NCI-H1930 (cell line): ENCODE measurements at places on chromosomes 3 and 15.

GRCh38 chr3:17811646-17812045, 69.2 kb upstream of the TBC1D5 start:
- DNase-seq, result no peak

DNA sequence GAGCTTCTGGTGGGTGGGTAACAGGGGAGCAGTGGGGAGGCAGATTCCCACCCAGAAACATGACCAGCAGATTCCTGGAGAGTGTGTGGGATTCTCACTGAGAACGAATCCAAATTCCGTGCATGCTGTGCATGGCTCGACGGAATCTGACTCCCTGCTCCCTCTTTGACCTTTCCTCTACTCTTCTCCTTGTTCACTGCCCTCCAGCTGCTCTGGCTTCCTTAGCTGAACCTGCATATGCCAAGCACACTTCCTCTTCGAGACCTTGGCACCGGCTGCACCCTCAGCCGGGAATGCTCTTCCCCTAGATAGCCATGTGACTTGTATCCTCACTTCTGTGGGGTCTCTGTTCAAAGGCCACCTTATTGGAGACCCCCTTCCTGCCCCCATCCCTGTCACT, 6.3 kb downstream of the INSYN1 start:
- DNase-seq, result no peak

- DNase-seq, result peak; percentile 5
Observed at GRCh38 chr3:2921903-2922302, 188.3 kb downstream of the IL5RA start.

- no peak for DNase-seq
Observed at GRCh38 chr3:119310071-119310470, 15.9 kb downstream of the ARHGAP31 start.

DNA sequence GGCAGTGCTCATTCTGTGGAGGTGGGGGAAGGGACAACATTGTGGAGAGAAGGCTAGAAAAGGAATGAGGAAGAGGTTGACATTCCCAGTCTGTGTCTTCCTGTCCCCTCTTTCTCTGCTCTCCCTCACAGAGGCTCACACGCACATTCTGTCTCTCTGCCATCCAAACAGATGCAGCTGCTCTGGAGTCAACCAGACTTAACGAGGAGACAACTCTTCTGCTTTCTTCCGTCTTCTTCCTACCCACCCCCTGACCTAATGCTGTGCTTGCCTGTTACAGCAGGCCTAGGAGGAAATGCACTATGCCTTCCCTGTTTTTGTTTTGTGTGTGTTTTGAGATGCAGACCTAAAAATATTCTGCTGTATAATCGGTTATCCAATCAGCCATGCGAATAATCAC, 121.9 kb downstream of the CACNA1D start:
- no peak for DNase-seq

- DNase-seq, result no peak
Observed at GRCh38 chr3:58508437-58508836, 16.5 kb downstream of the KCTD6 start.

DNA sequence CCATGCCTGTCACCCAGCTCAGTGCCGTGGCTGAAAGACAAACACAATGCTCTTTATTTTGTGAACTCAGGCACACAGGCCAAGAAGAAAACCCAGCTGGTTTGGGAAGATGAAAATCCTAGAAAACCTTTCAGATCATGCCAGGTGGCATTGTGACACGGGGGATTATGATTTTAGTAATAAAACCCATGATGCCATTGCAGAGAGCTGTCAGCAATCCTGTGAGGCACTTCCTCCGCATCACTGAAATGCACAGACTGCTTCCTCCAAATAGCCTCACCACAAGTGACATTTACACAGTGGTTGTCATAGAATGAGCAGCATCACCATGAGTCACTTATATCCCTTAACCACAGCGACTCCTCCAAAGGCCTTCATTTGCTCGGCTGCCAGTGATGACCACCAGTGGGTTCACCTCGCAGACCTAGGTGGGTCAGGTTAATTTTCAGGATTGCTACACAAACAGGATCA, 22.7 kb downstream of the ABHD6 start:
- no peak for DNase-seq

- no peak for DNase-seq
Observed at GRCh38 chr15:65067317-65067644, 510 bp downstream of the RASL12 start.

- DNase-seq, result no peak
Observed at GRCh38 chr3:128498127-128498626, 5.2 kb upstream of the GATA2 start.

- peak; percentile 66 for DNase-seq
Observed at GRCh38 chr3:126679318-126679751, 24.4 kb upstream of the TXNRD3 start.

GRCh38 chr3:14549256-14549919, 9.2 kb upstream of the GRIP2 start:
- DNase-seq, result no peak

DNA sequence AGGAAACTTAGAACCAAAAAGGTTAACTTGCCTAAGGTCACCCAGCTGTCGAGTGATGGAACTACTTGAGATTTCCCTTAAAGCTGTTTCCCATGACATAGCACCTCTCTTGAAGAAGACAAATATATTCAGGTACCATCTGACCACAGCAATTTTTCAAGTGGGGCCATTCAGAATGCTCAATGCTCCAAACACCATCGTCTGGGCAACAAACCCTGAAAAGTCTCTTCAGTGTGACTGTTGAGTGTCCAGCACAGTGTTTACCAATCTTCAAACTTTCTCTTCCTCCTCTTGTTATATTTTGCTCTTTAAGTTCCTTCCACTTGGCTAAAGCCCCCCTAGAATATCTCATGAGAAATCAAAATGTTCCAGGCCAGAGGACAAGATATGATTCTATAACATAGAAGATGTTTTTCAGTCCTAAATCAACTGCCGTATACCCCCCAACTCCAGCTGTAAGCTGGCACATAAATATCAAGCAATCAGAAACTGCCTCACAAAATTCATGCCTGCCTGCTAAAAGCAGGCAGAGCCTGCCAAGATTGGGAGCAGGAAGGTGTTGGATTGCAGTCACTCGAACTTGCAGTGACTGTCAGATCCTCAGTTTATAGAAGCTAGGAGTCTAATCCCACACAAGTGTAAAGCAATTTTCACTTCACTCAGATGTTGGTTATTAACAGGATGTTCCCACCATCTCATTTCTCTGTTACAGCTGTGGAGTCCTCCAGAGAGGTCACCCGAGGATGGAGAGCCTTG, 230.5 kb upstream of the MRPL3 start:
- DNase-seq, result no peak

GRCh38 chr3:185916042-185916833, 21.6 kb downstream of the TRA2B start:
- no peak for DNase-seq

- peak; percentile 49 for DNase-seq
Observed at GRCh38 chr15:32818758-32819447, 101.1 kb downstream of the GREM1 start.

GRCh38 chr15:99614749-99615288, 49.0 kb downstream of the MEF2A start:
- DNase-seq, result no peak

DNA sequence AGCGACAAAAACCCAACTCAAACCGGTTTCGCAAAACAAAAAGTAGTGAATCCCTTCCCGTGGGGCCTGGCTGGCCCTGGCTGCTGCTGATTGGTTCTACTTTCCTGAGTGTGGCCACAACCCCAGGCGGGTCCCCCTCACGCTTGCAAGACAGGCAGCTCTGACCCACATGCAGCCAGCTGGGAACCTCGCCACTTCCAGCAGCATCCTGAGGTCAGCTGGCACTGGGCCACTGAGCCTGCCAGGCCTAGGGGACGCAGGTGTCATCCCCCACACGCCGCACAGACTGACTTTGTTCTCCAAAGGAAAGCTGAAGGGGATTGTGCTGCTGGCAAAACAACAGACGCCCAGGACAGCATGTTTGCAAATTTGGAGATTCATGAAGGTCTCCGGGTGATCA, 111.1 kb downstream of the TPRA1 start:
- no peak for DNase-seq

GRCh38 chr3:37909067-37909911, 47.6 kb downstream of the CTDSPL start:
- DNase-seq, result no peak

GRCh38 chr3:65659396-65659795, 379.3 kb downstream of the MAGI1 start:
- no peak for DNase-seq

DNA sequence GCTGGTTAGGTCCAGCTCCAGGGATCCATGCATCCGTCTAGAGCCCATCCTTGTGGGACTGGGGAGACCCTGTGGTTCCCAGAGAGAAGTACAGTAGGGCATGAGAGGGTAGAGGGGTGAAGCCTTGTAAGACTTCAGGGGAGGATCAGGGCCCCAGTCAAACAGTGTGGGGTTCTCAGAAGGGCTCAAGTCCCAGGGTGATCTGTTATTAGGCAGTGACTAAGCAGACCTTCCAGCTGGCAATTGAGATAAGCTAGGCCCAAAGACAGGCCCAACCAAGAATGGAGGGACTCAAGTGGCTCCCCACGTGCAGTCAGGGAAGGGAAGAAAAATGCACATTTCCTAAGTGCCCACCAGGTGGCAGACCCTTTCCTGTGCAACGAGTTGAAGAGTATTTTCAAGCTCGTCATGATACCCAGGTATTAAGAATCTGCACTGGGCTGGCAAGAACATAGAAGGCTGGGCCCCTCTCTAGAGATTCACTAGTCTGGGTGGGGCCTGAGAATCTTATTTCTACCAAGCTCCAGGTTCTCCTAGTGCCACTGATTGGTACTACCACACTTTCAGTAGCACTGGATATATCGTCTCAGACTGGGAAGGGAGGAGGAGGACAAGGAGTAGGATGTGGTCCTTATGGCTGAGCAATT, 240.8 kb downstream of the NR1D2 start:
- peak; percentile 14 for DNase-seq

DNA sequence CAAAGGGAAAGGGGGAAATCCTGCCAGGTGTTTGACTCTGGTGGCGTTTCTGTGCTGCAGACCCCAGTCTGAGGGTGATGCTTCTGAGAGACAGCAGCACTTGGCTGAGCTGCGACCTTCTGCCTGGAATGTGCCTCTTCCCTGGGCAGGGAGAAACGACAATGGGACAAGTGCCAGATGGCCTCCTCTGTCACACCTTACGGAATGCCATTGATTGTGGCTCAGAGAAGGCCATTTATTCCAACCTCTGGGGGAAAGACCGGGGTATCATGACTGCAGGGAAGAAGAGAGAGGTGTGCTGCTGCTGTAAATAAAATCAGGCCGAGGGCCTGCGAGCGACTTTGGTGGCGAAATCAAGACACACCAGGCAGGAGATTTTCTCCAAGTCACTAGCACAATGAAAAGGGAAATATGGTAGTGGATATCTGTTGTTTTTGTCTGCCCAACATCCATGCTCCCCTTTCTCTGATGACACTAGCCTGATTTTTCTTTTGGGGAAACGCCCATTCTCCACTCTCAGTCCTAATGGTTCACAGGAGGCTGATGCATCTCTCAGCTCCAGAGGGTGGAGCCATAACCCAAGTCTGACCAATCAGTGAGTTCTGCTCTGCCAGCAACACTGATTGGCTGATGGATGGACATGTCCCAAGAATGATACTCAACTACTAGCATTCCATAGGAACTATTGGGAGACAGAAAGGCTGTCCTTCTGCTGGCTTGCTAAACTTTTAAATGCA, 336.1 kb downstream of the FOXP1 start:
- no peak for DNase-seq

GRCh38 chr3:164417955-164418354, 660.3 kb downstream of the SI start:
- no peak for DNase-seq

DNA sequence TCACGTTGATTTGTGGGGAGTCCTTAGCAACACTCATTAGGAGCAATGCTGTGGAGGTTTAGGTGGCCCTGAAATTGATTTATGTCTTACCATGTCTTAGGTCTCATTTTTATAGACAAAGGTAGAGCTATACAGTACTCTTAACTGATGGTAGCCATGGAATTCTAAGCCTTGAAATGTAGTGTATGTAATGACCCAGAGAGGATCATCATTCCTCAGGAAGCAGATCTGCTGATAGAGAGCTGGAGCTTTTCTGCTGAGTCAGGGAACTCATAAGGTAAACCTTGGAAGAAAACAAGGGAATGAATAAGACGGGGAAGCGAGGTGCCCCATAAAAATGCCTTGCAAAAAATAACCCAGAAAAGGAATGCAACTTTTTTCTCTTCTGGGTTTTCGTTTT, 34.0 kb upstream of the ZNF639 start:
- DNase-seq, result no peak

DNA sequence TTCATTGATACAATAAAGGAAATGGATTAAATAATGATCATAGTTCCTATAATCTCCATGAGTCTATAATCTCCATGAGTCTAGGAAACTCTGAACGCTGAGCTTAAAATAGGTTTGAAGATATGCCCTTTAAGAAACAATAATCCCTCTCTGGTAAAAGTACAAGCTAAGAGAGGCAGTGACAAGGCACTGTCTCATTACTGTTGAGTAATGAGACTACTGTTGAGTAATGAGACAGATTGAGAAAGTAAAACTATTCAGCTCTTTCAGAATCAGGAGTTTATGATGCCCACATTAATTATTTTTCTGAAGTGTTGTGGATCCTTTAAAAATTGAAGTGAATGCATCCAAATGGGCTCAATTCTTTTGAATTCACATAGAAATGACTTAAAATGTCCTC, 235.5 kb upstream of the THRB start:
- no peak for DNase-seq

GRCh38 chr15:93088200-93088980, 621 bp downstream of the RGMA start:
- DNase-seq, result no peak
